Stimulated activated CD4-positive, alpha-beta T cell treated with anti-CD3 and anti-CD28 coated beads, Interleukin-12 subunit alpha, Interleukin-12 subunit beta, amount 100 ng/mL, for 24 hours (primary cell): ENCODE measurements at places on chromosomes 2 and 18.

DNA sequence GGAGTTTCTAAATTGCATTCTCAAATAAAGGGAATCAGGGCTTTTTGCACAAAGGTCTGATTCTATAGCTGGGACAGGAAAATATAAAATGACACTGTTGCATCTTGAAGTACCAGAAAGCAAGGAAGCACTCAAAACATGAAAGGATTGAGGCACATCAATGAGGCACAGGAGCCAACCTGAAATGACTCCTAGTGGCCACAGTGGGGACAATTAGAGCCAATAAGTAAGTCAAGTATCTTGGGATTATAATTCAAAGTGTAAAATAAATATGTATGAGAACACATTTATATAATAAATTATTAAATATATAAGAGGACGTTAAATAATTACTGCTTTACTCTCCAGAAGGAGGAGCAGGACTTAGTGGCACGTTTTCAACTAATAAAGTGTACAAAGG is 1259.5 kb upstream of the CDH2 start:
- DNase-seq: no peak

DNA sequence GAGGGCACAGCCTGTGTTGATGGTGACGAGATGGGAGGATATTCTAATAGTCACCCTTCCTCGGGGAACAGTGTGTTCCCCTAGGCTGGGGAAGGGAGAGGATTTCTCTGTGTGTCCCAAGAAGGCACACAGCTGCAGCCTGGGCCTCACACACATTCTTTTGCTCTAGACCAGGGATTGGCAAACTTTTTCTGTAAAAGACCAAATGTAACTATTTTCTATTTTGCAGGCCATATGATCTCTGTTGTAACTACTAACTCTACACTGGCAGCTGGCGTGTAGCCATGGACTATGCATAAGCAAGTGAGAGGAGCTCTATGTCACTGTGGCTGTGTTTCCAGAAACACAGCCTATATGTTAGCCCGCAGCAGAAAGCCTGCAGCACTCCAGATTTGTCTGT is 65.8 kb downstream of the ARHGAP28 start:
- DNase-seq: no peak

DNA sequence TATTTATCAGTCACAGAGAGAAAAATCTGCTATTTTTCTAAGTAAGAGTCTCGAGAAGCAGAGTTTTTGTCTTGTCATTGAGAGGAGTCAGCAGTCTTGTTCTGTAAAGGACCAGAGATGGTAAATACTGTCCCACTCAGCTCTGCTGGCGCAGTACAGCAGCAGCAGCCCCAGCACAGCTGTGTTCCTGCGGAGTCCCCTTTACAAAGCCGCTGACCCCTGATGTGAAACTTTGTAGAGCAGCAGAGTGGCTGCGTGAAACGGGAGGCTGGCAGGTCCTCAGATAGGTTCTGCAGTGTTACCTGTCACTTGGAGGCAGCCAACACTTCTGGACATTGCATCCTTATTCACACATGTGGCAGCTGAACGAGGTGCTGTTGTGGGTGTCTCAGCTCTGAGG is 45.2 kb downstream of the TMEM185B start:
- DNase-seq: no peak

DNA sequence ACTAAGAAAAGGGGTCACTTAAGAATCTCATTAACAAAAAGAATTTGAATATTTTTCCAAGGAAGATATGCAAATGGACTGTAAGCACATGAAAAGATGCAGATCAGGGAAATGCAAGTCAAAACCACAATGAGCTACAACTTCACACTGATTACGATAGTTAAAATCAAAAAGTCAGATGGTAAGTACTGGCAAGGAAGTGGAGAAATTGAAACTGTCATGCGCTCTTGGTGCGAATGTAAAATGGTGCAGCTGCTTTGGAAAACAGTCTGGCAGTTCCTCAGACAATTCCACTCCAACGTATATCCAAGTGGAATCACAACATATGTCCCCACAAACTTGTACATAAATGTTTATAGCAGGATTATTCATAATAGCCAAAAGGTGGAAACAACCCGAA is 81.4 kb downstream of the MSH2 start:
- no peak for DNase-seq

- no peak for DNase-seq
Measured at GRCh38 chr2:48265169-48266030, 264.6 kb upstream of the STON1 start.

DNA sequence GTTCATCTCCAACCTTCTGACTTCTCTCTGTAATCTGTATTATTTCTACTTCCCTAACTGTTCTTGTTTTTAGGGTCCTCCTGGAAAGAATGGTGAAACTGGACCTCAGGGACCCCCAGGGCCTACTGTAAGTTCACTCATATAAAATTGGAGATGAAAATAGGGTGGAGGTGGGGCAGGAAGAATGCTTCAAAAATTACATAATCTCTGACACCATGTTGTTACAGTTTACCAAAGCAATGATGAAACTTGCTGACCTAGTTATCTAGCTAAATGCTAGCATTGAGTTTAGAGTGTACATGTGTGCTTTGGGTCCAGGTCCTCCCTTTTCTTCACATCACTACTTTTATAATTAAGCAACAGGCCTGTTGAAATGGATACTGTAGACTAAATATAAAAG is 23.1 kb downstream of the COL3A1 start:
- DNase-seq: no peak

GRCh38 chr2:147214914-147215313 is 629.9 kb upstream of the ACVR2A start:
- DNase-seq: no peak

- no peak for DNase-seq
Measured at GRCh38 chr2:217698691-217699090, 304.1 kb downstream of the TNS1 start.
